ENCODE measurements at places on chromosomes 2 and 18.

- no peak for DNase-seq
These were observed 47.3 kb upstream of the TANK start for GRCh38 chr2:161112908-161113307.

- DNase-seq = no peak
These were observed 364.9 kb downstream of the ANAPC1 start for GRCh38 chr2:111519071-111519470.

GRCh38 chr2:181528441-181528840, 71.3 kb downstream of the ITGA4 start:
- no peak for DNase-seq

DNA sequence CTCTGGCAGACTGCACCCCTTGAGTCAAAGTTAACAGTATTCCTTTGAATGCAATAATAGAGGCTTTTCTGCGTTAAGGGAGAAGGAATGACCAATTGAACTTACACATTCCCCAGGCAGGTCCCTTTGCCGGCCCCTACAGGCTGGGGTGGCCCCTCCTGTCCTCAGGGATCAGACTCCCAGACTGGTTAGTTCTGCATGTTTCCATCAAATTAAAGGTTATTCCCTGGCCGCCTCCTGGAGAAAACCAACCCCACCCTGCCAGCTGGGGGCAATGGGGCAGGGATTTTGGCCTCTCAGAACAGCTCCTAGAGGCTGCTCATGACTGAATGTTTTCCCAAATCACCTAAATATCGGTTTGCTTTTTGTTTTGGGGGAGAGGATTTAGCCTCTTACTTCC, 199.6 kb downstream of the MGAT5 start:
- DNase-seq = no peak

DNA sequence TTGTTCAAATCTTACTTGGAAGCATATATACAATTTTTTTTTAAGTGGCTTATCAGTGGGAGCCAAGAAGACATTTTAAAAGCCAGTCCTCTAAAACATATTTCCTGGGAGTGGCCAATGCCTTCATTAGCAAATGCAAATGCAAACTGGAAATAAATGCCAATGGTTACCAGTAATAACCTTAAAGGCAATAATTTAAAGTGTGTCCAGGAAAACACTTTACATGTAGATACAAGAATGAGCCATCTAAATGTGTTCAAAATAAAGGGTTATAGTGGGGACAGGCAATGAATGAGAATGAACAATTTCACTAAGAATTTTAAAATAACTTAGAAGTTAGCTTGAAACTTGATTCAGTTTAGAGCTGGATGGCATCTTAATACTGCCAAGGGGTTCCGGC, 64.2 kb downstream of the FARSB start:
- DNase-seq = no peak

DNA sequence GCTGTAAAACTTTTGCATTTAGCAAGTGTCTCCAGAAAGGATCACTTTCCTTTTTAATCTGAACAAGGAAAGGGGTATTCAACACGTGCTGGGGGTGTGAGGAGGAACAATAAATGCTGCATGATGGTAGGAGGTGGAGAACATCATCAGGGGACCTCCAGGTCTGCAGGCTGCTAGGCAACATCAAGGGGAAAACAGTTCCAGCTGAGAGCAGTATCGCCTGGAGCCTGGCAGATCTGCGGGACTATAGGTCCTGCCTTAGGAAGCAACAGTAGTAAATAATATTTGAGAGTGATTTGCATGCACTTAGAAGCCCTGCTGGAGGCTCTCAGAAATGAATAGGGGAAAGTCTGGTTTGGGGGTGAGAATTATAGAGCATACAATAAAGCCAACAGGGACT, 175.6 kb downstream of the SUCLG1 start:
- no peak for DNase-seq

DNA sequence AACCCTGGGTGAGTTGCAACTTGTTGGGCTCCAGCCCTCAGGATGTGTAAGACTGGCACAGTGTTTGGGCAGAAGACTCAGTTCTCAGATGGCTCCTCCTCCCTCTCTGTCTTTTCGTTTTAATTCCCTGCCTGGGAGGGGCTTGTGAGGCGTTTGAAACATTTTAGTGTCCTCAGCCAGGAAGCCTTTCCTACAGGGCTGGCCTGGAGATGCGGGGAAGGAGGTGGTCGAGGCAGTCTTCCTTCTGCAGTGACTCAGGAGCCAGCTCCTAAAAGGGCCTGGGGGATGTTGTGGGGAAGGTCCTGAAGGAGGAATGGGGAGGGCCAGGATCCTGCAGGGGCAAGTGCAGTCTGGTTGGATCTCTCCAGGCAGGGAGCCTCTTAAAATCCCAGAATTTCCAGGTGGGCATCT, 22.1 kb upstream of the IGFBP5 start:
- no peak for DNase-seq

DNA sequence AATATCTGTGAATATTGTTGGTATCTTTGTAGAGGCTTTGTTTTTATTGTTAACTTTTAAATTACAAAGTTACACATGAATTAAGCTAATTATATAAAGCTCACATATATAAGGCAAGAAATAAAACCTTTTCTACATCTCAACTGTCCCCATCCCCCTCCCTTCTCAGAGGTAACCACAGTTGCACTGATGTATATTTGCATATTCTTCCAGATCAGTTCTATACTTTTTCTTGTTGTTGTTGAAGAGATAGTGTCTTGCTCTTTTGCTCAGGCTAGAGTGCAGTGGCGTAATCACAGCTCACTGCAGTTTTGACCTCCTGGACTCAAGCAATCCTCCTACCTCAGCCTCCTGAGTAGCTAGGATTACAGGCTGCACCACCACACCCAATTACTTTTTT, 36.0 kb upstream of the CDC42EP3 start:
- DNase-seq = no peak

DNA sequence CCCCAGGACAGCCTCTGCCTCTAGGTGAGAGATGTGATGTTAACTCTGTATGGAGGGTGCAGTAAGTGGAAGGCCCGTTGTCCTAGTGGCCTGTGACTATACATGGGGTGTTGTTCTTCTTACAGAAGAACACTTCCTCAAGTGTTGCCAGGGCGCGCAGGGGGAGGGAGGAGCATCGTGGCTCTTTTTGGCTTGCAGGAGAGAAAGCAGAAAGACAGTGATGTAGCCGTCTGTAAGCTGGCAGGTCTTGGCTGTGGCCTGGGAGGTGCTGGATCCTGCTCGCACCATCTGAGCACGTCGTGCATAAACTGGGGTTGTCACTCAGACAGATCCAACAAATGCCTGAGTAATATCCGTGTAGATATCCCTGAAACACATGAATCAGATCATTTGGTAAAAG, 44.3 kb downstream of the ZNF236 start:
- no peak for DNase-seq

Measured in SK-N-MC (cell line).